Activated T-helper 2 cell treated with anti-CD3 and anti-CD28 coated beads, Interferon-gamma antibody, Interleukin-2, Interleukin-4, amounts not matched to agents 10 μg/mL and 5 μg/mL and 100 μg/mL, durations not matched to agents 14 hours and 24 hours and 36 hours (primary cell): ENCODE measurements at places on chromosomes 1 and 21. TPM values are rescaled to one million over a fixed set of nuclear protein-coding genes. Genes with fewer than 3 reads are reported as not detected.

The SLC6A9 gene
- 2.1 and 3.2 TPM in 2 replicates for total RNA-seq

The ATP8B2 gene
- total RNA-seq = 44.0 and 47.0 TPM in 2 replicates

The ATP1A4 gene
- total RNA-seq = 0.41 and 0.55 TPM in 2 replicates

- H3K4me1 ChIP-seq = peaks cover 6% of the 10 kb centered on the region
- DNase-seq = no peak
- no peak overlapping the region for H3K27ac ChIP-seq
- H3K36me3 ChIP-seq = peaks cover 21% of the 10 kb centered on the region
- H3K27me3 ChIP-seq = no peaks in the 10 kb centered on the region
Observed at GRCh38 chr1:185433667-185434066, 116.6 kb upstream of the IVNS1ABP start.

The F13B gene
- total RNA-seq = not detected in 2 replicates
